ENCODE measurements at places on chromosomes 11 and 22.

- no peak for DNase-seq
Observed at GRCh38 chr11:72189455-72190250, 2.3 kb upstream of the FOLR1 start.

- no peak for DNase-seq
Observed at GRCh38 chr22:49715450-49715849, 112.2 kb downstream of the BRD1 start.

DNA sequence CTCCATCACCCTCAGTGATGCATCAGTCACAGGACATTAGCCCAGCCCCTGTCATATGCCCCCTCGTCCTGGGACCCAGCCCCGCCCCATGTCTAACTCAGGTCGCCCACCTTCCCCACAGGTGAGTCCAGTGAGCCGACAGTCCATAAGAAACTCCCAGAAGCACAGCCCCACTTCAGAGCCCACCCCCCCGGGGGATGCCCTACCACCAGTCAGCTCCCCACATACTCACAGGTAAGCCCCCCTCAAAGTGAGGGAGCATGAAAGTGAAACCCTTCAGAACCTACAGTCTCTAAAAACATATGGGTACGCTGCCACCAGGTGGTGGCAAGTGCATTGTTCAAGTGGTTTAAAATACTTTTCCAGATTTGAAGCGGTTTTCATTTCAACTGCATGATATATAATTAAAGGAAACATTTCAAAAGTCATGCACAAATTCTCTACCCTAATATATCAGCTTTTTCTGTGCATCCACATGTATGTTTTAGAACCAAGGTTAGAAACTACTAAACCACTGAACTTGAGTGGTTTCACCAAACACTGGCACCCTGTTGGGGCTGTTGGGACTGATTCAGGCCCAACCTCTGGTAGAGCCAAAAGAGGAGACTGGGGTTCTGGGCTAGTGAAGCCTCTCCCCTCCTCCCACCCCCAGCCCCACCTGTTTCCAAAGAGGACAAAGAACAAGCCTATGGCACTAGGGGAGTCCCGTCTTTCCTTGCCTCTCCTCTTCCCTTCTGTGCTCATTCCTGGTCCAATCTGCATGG, 17.3 kb downstream of the EPS8L2 start:
- DNase-seq = peak; percentile 35

DNA sequence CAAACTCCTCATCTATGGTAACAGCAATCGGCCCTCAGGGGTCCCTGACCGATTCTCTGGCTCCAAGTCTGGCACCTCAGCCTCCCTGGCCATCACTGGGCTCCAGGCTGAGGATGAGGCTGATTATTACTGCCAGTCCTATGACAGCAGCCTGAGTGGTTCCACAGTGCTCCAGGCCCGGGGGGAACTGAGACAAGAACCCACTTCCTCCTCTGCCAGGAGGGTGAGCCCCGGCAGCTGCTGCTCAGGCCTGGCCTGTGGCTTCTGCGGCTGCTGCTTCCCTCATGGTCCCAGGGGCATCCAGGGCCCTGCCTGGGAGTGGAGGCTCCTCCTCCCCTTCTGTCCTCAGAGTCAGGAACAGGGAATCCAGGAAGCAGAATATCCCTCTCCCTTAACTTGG, 98.4 kb downstream of the ZNF280B start:
- peak; percentile 85 for DNase-seq

- DNase-seq = no peak
Observed at GRCh38 chr11:837189-837989, 4.6 kb downstream of the CD151 start.

Measured in GDM1 (cell line).